Left ventricle myocardium inferior (tissue), 1 donor: ENCODE measurements at places on chromosomes 3 and 15. TPM values are rescaled to one million over a fixed set of nuclear protein-coding genes. Genes with fewer than 3 reads are reported as not detected.

DNA sequence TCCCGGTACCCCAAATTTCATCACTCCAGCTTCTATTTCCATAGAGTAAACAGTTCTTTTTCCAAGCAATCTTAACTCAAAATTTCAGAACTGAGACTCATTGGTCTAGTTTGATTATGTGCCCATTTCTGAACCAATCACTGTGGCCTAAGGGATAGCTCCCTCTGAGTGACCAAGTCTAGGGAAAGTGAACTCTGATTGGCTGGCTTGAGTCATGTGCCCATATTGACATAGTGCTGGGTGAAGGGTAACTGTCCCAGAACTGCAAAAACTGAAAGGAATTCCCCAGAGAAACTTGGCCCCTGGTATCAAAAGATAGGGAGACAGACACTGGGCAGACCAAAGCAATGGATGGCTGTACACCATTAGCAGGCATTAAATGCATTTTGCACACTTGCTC lies 171.2 kb upstream of the WNT5A start:
- H3K27ac ChIP-seq, result no peak overlapping the region
- no peak overlapping the region for H3K4me3 ChIP-seq
- no peaks in the 10 kb centered on the region for H3K4me1 ChIP-seq
- peaks cover 19% of the 10 kb centered on the region for H3K27me3 ChIP-seq
- DNase-seq, result no peak
- no peaks in the 10 kb centered on the region for H3K36me3 ChIP-seq

Gene ALS2CL
- 33.7 TPM for total RNA-seq

Gene TNFAIP8L3
- 6.0 TPM for total RNA-seq

- no peak overlapping the region for H3K4me3 ChIP-seq
- no peaks in the 10 kb centered on the region for H3K27me3 ChIP-seq
- H3K27ac ChIP-seq, result no peak overlapping the region
- peaks cover 5% of the 10 kb centered on the region for H3K4me1 ChIP-seq
Measured at GRCh38 chr15:66672867-66673266, 29.2 kb upstream of the SMAD6 start.

Gene OXTR
- total RNA-seq, result 0.14 TPM

DNA sequence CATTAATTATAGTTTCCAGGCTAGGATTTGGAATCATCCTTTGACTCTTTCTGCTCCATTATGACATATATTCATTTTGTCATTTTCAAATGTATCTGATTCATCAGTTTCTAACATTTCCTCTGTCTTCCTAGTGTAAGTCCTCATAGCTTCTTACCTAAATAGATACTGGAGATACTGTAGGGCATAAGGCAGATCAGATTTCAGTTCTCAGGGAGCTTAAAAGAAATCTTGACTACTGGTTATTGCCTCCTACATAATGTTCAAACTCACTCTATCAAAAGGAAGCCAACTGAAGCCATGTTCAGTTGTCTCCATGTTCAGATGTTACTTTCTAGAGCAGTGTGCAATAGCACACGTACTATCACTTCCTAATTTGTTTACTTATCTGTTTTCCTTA lies 29.6 kb upstream of the CTDSPL2 start:
- H3K27ac ChIP-seq, result no peak overlapping the region
- no peak for DNase-seq
- no peaks in the 10 kb centered on the region for H3K4me1 ChIP-seq
- no peaks in the 10 kb centered on the region for H3K27me3 ChIP-seq
- H3K36me3 ChIP-seq, result peaks cover 8% of the 10 kb centered on the region

DNA sequence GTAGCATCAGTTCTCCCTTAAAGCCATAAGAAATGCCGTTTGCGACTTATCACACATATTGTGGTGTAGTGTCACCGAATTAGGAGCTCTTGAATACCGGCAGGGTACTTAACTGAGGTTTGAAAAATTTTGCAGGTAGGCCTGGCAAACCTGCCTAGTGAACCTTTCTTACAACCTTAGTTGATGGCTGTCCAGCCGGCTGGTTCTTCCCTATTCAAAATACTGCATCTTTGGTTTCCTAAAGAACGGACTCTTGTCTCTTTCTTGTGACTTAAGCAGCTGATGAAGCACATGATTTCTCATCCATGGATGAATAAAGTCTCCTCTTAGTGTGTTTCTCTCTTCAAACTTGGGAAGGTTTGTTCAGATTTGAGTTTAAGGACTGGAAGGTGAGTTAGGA lies 1.5 kb downstream of the RAB7A start:
- H3K27ac ChIP-seq, result peak overlapping the region; percentile 97
- no peaks in the 10 kb centered on the region for H3K27me3 ChIP-seq
- no peaks in the 10 kb centered on the region for H3K36me3 ChIP-seq
- peaks cover 70% of the 10 kb centered on the region for H3K4me1 ChIP-seq

- peaks cover 77% of the 10 kb centered on the region for H3K4me1 ChIP-seq
- H3K4me3 ChIP-seq, result peak overlapping the region; percentile 5
- peak overlapping the region; percentile 65 for H3K27ac ChIP-seq
Measured at GRCh38 chr3:134237454-134238145, 13.1 kb downstream of the RYK start.

Gene TMOD2
- total RNA-seq, result 5.1 TPM

DNA sequence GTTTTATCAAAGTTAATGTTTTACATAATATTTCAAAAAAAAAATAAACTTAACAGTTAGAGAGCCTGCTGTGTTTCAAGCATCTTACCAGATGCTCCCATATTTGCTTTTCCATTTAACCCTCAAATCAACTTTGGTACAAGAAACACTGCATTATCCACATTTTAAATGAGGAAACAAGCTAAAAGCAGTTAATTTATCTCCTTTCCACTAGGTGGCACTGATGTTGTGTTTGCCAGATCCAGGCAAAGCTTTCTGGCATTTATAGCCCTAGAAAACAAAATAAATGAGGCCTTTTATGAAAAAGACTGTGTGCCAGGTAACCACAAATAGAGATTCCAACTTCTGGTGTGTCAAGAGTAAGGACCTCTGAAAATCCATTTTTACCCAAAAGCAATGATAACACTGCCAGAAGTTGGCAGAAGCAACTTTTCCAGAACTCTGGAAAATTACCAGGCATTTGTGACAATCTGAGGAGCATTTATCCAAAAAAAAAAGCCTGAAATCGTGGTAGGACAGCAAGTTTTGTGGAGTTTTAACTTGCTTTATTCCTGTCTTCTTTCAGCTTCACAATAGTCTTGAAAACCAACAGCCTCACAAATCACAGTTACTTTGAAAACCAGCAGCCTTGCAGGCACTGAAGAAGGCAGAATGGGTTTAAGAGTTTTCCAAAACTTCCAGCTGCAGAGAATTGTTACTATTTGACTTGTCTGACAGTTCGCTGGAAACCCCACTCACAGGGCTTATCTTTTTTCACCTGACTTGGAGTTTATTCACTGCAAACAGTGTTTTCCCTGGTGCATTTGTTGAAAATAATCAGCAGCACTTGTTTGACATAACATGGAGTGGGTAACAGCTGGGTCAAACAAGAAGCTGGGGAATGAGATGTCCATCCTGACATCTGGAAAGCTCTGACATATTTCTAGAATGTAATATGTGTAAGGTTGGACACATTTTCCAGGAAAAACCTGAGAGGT lies 9.2 kb downstream of the FAM162A start:
- H3K4me1 ChIP-seq, result peaks cover 43% of the 10 kb centered on the region
- H3K27me3 ChIP-seq, result no peaks in the 10 kb centered on the region
- H3K36me3 ChIP-seq, result no peaks in the 10 kb centered on the region
- DNase-seq, result no peak

DNA sequence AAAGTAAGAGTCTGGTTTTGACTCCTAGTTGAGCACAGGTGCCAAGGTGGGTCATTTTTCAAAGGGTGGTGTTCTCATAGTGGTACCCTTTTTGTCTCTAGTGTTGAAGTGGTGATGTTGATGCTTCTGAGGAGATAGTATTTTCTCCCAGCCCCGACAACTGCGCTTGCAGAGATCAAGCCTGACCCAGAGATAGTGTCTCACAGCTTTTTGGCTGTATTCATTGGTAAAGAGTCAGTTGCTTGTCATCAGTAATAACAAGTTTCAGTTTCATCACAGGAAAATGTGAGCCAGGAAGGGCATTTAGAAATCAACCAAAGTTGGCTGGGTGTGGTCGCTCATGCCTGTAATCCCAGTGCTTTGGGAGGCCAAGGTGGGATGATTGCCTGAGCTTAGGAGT lies 139.3 kb downstream of the NFKBIZ start:
- no peaks in the 10 kb centered on the region for H3K4me1 ChIP-seq
- H3K36me3 ChIP-seq, result no peaks in the 10 kb centered on the region
- H3K27me3 ChIP-seq, result no peaks in the 10 kb centered on the region

- no peaks in the 10 kb centered on the region for H3K36me3 ChIP-seq
- peaks cover 5% of the 10 kb centered on the region for H3K27me3 ChIP-seq
- H3K4me3 ChIP-seq, result no peak overlapping the region
- no peak for DNase-seq
- no peak overlapping the region for H3K27ac ChIP-seq
Measured at GRCh38 chr15:69395991-69396390, 18.2 kb upstream of the KIF23 start.
